IMR-90 (cell line): ENCODE measurements at places on chromosomes 2 and 18. TPM values are rescaled to one million over a fixed set of nuclear protein-coding genes. Genes with fewer than 3 reads are reported as not detected.

DNA sequence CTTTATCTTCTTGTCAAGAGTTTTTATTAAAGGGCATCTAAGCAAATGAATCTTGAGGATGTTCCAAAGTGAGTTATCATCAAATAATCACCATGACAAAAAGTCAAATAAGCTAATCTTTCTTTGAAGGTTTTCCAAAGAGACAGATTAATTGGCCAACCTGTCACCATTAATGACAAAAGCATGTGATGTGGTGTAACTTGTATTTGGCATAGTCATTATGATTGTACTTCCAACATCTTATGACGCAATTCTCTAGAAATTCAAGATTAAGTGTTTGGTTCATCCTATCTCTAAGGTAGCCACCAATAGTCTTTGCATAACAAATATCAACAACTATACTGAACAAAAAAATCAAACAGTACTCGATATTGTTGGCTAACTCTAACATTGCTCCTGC lies 28.6 kb downstream of the RBMS1 start:
- H3K36me3 ChIP-seq = no peaks in the 10 kb centered on the region
- no peak overlapping the region for H3K4me3 ChIP-seq
- H3K4me1 ChIP-seq = peaks cover 20% of the 10 kb centered on the region
- H3K27me3 ChIP-seq = no peaks in the 10 kb centered on the region
- no peak overlapping the region for H3K27ac ChIP-seq
- DNase-seq = no peak

DNA sequence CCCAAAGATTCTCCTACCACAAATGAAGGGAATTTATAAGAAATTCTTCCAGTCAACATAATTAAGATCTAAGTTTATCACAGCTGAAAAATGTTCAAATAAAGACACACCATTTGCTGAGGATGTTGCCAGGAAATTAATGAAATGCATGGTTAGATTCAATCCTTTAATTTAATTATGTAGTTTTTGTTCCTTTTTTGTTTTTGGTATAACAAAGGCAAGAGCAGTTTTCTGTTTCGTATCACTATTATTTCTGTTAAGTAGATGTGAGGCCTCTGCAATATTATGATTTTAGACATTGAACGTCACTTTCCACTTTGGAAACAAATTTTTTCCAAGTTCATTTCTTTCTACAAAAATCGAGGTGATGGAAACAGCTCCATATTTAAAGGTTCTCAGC lies 440.0 kb downstream of the THSD7B start:
- no peak overlapping the region for H3K27ac ChIP-seq
- H3K27me3 ChIP-seq = no peaks in the 10 kb centered on the region
- H3K36me3 ChIP-seq = no peaks in the 10 kb centered on the region
- no peak overlapping the region for H3K4me3 ChIP-seq

DNA sequence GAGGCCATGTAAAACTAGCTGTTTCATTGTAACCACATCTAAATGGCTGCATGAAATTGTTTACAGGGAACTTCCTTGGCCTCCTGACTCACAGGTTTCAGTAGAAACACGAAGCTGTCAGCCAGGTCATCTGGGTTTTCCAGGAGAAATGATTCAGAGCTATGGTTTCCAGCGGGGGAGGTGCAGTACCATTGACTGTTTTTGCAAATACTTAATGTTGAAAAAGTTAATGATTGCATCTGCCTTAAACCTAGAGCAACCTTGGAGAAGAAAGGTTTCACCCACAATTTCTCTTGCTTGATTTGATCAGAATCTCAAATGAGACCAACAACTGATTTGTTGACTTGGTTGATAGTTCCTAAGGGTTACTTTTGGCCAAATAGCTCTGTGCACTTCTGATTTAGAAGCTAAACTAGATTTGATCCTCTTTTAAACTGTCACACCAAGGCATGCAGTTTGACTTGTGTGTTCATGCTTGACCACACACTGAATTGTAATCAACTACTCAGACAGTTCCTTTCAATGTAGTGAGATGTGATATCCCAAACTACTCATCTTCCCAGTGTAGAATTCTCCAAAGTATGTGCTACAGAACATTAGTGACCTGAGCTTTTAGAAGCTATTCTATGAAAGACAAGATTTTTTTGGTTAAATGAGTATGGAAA lies 193.5 kb upstream of the CHST9 start:
- H3K27me3 ChIP-seq = no peaks in the 10 kb centered on the region
- no peak overlapping the region for H3K4me3 ChIP-seq
- DNase-seq = no peak
- no peak overlapping the region for H3K27ac ChIP-seq
- no peaks in the 10 kb centered on the region for H3K4me1 ChIP-seq

DNA sequence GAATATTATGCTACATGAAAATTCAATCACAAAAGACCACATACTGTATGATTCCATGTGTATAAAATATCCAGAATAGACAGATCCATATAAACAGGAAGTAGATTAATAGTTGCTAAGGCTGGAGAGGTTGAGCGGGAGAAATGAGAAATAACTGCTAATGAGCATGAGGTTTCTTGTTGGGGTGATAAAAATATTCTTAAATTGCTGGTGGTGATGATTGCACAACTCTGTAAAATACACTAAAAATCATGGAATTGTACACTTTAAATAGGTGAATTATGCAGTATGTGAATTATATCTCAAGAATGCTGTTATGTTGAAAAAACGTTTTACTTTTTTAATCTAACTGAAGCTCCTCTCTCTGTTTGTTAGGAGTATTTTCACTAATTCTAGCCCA lies 101.8 kb upstream of the CREB1 start:
- H3K36me3 ChIP-seq = no peaks in the 10 kb centered on the region
- no peak overlapping the region for H3K4me3 ChIP-seq
- peaks cover 2% of the 10 kb centered on the region; the same call in 1 of the 2 replicates for H3K4me1 ChIP-seq
- no peak overlapping the region for H3K27ac ChIP-seq
- H3K27me3 ChIP-seq = no peaks in the 10 kb centered on the region

- no peak overlapping the region for H3K27ac ChIP-seq
- no peaks in the 10 kb centered on the region for H3K36me3 ChIP-seq
- no peak overlapping the region for H3K4me3 ChIP-seq
- H3K27me3 ChIP-seq = no peaks in the 10 kb centered on the region
- no peak for DNase-seq
These were observed 26.2 kb downstream of the NCOA1 start for GRCh38 chr2:24517247-24517646.

DNA sequence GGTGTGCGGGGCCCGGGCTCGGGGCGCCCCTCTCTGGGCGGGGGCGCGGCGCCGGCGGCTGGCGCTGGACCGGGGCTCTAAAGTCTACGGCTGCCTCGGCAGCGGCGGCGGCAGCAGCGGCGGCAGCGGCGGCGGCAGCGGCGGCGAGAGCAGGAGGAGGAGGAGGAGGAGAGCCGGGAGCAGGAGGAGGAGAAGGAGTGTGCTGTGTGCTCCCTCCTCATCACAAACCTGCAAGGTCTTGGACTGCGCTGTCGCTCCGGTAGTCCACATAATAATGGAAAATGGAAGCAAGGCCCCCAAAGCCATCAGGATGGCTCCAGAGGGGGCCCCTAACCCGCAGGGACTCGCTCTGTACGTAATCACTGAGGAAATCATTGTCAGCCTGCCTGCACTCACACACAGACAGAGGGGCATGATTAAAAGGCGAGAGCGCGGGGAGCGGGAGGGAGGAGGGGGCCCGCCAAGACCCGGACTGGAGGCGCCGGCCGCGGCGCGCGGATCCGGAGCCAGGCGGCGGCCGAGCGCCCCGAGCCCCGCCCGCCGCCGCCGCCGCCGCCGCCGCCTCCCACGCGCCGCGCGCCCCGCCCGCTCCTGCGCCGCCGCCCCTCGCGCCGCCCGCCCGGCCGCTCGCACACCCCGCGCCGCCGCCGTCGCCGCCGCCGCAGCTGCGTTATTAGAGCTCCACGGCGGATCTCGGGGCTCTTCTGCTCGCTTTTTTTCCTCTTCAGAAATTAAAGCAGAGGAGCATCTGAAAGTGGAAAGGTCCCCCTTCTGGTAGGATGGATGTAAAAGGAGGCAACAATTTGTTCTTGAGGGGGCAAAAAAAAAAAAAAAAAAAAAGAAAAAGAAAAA lies at the start of gene ZNF521:
ZNF521 (minus strand) TSS at position 390 of the 852 bp plus-strand sequence. CDS start 1,220 bp downstream, outside the sequence.
- H3K4me3 ChIP-seq = peak within 1 kb of the TSS; percentile 97
- peak; percentile 92 for DNase-seq
- 0 out of 2 replicates have a peak, but pooled peaks cover 2% of the 10 kb centered on the region for H3K4me1 ChIP-seq
- no peaks in the 10 kb centered on the region for H3K36me3 ChIP-seq
- peak within 1 kb of the TSS; percentile 99 for H3K27ac ChIP-seq

DNA sequence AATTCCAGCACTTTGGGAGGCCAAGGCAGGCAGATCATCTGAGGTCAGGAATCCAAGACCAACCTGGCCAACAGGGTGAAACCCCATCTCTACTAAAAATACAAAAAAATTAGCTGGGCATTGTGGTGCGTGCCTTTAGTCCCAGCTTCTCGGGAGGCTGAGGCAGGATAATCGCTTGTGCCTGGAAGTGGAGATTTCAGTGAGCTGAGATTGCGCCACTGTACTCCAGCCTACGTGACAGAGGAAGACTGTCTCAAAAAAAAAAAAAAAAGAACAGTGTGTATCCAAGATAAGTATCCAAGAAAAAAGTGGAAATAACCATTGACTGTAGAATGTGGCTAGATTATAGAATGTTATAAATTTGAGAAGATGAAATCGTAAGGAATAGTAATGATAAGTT lies 142.1 kb downstream of the FAM124B start:
- H3K4me3 ChIP-seq = no peak overlapping the region
- H3K4me1 ChIP-seq = no peaks in the 10 kb centered on the region
- H3K36me3 ChIP-seq = no peaks in the 10 kb centered on the region
- no peak overlapping the region for H3K27ac ChIP-seq
- H3K27me3 ChIP-seq = no peaks in the 10 kb centered on the region; the same call in 1 of the 2 replicates
- no peak for DNase-seq

DNA sequence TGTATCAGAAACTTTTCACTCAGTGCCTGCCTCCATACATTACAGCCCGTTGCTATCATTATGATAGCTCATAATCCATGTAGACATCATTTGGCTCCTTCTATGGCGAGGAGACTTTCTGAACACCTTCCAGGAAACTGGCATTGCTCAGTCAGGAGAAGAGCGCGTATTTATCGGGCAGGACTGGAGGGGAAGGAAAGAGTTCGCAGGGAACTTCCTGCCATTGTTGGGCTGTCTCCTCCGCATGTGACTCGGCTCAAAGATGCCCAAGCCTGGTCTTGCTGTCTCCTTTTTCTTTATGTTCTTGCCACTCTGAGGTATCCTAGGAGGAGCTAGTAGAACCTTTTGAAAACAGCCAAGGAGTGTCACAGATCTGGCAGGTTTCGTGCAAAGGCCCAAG lies 156.8 kb downstream of the CTIF start:
- no peak overlapping the region for H3K27ac ChIP-seq
- H3K27me3 ChIP-seq = no peaks in the 10 kb centered on the region
- H3K4me1 ChIP-seq = peaks cover 8% of the 10 kb centered on the region

DNA sequence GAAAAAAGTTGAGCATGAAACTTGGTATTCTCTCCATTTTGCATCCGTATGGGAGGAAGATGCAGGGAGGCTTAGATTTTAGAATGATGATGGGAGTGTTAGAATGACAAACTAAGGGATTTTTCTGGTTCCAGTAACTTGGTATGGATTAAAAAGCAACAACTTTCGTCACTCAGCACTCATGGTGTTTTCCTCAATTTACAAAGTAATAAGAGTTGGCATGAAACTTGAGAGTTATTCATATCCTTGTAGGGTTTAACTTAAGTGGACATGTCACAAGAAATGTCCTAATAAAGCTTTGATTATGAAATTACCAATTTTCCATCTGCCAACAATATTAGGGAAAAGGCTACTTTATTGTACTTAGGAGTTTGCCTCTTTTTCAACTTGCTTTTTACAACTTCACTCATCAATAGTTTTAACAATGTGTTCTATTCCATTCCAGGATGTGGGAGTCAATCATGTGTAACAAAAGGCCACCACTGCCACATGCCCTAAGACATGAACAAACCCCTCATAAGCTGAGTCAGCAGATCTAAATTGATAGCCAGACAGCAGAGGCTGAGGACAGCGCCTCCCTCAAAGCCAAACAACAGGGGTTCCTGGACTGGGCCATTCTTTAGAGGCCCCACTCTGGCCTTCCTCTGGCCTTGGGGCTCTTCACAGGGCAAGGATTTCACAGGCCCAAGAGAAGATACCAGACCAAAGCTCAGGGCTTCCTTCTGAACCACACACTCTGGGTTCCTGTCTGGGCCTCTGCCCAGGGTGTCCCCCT lies 265.8 kb downstream of the TNS1 start:
- H3K27me3 ChIP-seq = no peaks in the 10 kb centered on the region
- DNase-seq = no peak
- H3K4me1 ChIP-seq = peaks cover 11% of the 10 kb centered on the region
- H3K27ac ChIP-seq = no peak overlapping the region

- no peak overlapping the region for H3K4me3 ChIP-seq
- no peaks in the 10 kb centered on the region for H3K36me3 ChIP-seq
- no peaks in the 10 kb centered on the region for H3K4me1 ChIP-seq
- no peak for DNase-seq
These were observed 126.5 kb upstream of the CCDC68 start for GRCh38 chr18:55085557-55086285.

GRCh38 chr2:25497918-25498407 lies 156.2 kb upstream of the DNMT3A start:
- no peak overlapping the region for H3K4me3 ChIP-seq
- no peaks in the 10 kb centered on the region for H3K27me3 ChIP-seq
- no peak overlapping the region for H3K27ac ChIP-seq
- no peak for DNase-seq
- H3K36me3 ChIP-seq = no peaks in the 10 kb centered on the region

DNA sequence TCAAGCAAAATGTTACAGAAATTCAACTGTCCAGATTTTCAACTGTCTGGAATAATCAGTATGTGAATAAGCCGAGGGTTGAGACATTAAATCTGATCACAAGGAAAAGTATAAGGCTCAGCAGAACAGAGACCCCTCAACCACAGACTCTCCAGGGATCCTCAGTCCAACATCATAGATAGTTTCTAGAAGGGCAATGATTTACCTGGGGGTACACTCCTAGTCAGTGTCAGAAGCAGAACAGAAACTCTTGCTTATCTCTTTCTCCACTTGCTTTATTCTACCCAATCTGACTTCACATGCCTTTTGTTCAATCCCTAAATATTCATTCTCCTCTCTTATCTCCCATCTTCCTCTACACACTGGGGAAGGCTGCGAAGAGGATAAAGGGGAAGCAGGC lies 36.4 kb downstream of the ICOS start:
- no peak for DNase-seq
- H3K27me3 ChIP-seq = peaks cover 7% of the 10 kb centered on the region
- H3K4me1 ChIP-seq = no peaks in the 10 kb centered on the region
- no peak overlapping the region for H3K4me3 ChIP-seq

Gene EMILIN1
- 26.5 and 27.8 TPM in 2 replicates for total RNA-seq

Gene L3MBTL4
- under 0.01 TPM in 1 of 2 replicates, not detected in the other for total RNA-seq

Gene CDK15
- 28.9 and 33.0 TPM in 2 replicates for total RNA-seq

Gene RAX
- not detected in 2 replicates for total RNA-seq

Gene MFSD2B
- total RNA-seq = not detected in 2 replicates

Gene M1AP
- not detected in 2 replicates for total RNA-seq
